Stimulated activated CD4-positive, alpha-beta T cell treated with anti-CD3 and anti-CD28 coated beads, Interleukin-15, amount 100 ng/mL, for 1 hour (primary cell): ENCODE measurements at places on chromosomes 2 and 18.
A peak's percentile ranks its signal among the peaks of the same experiment; 100 is the strongest.

GRCh38 chr2:221570321-221570935, 1.7 kb downstream of the EPHA4 start:
- no peak for DNase-seq

- DNase-seq: no peak
Measured at GRCh38 chr18:11392980-11393885, 216.2 kb upstream of the SLC35G4 start.

DNA sequence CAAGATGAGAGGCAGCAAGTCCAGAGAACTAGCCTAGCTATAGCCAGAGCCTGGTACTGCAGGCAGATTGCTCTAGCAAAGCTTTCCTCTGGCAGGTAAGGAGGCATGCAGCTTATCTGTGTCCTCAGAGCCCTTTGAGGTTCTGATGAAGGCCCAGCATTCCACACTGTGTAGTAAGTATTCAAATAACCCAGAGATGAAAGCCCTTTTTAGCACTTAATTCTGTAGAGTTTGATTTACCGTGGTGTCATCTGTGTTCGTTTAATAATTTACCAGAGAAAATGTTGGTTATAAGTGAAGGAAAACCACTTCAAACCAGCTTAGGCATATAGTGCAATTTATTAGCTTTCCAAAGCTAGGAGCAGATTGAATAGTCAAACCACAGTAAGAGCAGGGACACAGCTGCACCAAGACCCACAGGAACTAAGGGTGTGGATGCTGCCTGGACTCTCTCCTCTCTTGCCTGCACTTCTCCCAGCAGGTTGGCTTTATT, 226.6 kb downstream of the BABAM2 start:
- no peak for DNase-seq

- no peak for DNase-seq
Measured at GRCh38 chr2:80549901-80550300, 245.3 kb upstream of the LRRTM1 start.

DNA sequence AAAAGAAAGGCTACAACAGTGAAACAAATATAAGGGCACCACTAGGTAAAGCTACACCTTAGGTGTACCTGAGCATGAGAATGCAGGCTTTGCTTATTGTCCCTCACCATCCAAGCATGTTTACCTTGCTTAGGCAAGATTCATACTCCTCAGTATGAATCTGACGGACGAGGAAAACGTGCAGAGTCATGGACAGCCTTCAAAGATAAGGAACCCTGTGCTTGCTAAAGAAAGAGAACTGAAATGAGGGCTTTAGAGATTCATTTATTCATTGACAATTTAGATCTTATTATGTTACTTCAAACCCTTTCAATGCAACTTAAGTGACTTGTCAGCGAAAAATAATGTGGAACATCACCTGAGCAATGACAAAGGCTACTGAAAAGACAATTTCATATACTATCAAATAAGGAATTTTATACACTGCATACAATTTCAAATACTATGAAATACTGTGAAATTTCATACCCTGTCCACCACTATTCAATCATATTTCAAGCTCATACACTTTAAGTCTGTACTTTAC, 21.7 kb downstream of the CLASP1 start:
- no peak for DNase-seq

DNA sequence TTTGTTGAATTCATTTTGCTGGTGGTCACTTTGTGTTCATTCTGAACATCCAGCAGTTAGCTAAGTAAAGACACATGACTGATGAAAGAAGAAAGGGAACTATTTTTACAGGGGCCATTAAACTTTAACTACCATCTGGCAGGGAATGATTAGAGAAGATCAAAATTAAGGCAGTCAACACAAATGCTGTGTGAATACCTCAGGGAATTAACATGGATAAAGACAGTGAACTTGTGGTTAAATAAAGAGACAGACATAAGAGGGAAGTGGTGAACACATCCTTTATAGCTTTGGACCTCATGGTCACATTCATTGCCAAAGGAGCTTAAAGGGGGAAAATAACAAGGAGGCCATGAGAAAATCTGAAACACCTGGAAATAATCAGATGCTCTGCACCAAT, 52.6 kb upstream of the ATP5MC3 start:
- DNase-seq: no peak

- no peak for DNase-seq
Measured at GRCh38 chr2:69437751-69438154, 518 bp upstream of the NFU1 start.

- no peak for DNase-seq
Measured at GRCh38 chr2:8475349-8476031, 206.4 kb upstream of the ID2 start.

DNA sequence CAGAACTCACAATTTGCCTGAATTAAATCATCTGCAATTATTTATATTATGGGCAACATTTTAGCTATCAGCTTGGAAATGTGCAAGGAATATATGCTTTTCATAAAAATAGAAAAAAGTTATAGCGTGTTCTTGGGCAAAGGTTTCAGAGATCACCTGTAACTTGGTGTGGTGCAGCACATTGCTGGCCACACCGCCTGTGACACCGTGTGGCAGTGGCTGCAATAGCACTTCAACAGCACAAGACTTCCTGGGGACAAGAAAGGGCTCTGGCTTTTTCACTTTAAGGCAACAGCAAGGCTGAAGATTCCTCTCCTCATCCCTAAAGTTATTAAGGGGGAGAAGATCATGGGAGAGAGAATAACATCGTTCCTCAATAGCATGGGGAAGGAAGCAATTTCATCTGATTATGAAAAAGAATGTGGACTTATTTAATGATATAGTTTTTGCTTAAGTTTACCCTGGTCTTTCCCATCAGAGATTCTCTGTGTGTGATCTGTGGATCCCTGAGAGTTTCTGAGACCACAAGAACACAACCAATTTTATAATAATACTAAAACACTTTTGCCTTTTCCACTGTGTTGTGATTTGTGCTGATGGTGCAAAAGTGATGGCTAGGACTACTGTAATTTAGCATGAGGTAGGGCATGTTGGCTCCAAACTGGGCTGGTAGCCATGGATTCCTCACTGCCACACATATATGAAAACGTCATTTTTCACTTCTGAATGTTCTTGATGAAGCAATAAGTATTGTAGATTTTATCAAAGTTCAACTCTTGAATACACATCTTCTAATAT, 15.0 kb upstream of the SERPINB3 start:
- no peak for DNase-seq

GRCh38 chr2:216922175-216922780, 62.4 kb upstream of the TNP1 start:
- DNase-seq: no peak

GRCh38 chr2:187497858-187498463, 49.9 kb upstream of the CALCRL start:
- no peak for DNase-seq

DNA sequence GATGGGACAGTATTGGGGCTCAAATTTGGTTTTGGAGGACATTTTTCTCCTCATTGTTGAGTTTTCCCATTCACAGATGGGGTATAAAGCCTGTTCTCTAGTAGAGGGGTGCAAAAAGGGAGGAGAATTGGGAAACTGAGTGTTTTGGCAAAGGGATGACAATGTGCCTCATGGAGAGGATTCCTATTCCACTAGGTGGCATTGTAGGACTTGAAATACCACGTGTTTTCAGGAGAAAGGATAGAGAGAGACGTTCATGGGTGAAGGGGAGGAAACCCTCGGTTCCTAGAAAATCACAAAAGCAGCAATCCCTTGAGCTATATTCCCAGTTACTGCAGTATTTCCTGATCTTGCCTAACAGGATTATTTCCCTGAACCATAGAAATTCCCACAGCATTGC, 113.7 kb upstream of the SRD5A2 start:
- no peak for DNase-seq

DNA sequence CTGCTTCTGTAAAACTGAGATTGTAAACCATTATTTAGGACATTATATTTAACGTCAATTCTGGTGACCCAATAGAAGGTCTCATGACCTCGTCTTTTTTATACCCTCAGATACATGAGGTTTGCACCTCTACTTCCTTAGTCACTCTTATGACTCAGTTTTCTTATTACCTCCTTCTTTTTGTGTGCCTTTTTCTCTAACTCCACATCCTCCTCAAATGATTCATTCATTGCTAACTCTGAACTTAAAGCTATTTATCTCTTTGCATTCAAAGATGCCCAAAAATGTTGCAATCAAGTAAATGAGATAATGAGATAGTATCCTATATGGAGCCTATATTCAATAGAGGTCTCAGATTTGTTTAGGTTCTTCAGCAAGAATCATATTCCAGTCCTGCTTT, 121.0 kb upstream of the KYNU start:
- no peak for DNase-seq

DNA sequence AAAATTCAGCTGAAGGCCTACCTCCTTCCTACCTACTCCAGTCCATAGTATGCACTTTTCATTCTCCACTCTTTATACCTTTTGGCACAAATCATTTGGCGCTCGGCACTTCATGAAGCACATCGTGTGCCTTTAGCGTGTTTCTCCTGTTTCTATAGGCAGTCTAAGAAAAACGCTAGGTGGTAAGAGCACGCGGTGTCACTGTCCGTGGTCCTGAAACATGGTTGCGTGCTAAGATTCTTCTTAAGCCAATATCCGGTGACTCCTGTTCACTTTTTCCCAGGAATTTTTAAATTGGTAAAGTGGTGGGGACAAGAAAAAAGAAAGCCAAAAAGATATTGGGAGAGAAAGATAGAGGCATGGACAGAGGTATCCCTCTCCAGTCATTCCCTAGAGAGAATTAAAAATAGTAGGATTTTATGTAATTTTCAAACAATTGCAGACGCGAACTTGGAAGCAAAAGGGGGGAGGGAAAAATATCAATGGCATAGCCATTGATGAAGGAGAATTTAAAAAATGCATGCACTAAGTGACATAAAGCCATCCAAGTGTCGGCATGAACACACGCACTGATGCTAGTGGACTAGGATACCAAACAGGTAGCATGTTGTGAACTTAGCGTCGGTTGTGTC, 1.4 kb upstream of the CTNNA2 start:
- DNase-seq: no peak

DNA sequence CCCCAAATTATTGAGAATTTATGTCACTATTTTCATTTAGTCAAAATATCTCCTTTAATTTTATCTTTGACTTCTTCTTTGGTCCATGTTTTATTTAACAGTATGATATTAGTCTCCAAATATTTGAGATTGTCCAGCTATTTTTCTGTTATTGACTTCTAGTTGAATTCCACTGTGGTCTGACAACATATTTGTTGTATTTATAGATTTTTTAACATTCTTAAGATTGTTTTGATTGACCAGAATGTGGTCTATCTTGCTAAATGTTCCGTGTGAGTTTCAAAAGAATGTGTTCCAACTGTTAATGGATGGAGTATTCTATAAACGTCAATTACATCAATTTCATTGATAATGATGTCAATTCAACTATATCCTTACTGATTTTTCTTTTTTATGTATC, 1452.1 kb downstream of the SUCLG1 start:
- DNase-seq: no peak

GRCh38 chr2:219109471-219109870, 48.8 kb upstream of the IHH start:
- DNase-seq: peak; percentile 18

- DNase-seq: no peak
Measured at GRCh38 chr2:148674063-148675020, 29.8 kb downstream of the EPC2 start.

DNA sequence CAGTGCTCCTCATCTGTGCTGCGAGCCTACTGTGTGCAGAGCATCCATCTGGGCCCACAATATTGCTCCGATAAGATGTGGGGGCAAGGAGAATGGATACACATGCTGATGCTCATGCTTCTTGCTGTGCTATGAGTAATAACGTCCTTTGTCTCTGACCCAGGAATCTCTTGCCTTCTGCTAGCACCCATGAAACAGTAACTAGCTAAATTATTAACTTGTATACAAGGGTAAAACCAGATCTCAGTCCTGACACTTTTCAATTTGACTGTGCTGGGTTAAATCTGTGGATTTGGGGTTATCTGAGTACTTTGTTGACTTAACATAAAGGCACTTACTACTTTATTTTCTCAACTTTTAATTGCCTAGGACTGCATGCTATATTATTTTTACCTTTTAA, 357.6 kb downstream of the SLC4A3 start:
- no peak for DNase-seq

DNA sequence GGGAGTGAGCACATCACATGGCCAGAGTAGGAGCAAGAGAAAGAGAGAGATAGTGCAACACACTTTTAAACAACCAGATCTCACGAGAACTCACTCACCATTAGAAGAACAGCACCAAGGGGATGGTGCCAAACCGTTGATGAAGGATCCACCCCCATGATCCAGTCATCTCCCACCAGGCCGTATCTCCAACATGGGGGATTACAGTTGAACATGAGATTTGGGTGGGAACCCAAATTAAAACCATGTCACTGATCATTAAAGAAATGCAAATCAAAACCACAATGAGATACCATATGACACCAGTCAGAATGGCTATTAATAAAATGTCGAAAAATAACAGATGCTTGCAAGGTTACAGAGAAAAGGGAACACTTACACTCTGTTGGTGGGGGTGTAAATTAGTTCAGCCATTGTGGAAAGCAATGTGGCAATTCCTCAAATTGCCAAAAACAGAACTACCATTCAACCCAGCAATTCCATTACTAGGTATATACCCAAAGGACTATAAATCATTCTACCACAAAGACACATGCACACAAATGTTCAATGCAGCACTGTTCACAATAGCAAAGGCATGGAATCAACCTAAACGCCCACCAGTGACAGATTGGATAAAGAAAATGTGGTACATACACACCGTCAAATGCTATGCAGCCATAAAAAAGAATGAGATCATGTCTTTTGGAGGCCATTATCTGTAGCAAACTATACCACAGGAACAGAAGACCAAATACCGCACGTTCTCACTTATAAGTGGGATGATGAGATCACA, 137.1 kb downstream of the COL6A3 start:
- no peak for DNase-seq

DNA sequence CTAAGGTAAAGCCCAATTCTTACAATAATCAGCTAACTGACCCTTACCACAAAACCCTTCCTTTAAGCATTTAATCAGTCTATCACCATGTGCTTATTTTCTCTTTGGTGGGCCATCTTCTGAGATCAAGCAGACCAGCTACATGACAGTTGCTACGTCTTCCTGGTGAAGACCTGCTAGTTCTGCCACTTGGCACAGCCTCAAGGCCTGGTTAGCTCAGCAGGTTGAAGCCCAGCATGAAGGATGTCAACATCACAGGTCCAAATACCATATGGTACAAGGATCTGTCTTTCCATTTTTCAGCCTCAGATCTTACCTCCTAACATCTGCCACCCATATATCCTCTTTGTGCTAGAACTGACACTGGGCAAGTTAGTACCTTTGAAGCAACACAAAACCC, 636.9 kb downstream of the LRP1B start:
- no peak for DNase-seq

- DNase-seq: no peak
Measured at GRCh38 chr2:170965446-170966225, 36.6 kb downstream of the GORASP2 start.
